ENCODE measurements at places on chromosomes 1 and 21.

DNA sequence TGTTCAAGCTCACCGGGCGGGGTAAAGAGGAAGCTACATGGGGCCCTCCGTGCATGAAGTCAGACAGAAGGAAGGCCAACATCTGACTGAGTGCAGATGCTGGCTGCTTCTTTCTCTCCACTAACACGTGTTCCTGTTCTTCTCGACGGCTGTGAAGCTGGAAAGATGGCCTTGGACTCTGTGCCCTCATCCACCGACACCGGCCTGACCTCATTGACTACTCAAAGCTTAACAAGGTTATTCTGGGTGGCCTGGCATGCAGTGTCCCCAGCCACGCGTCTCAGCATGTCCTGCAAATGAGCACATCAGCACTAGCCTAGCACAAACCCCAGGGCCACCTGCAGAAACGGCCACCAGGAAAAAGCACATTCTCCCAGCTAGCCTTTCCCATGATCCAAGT is 41.2 kb downstream of the ACTN2 start:
- no peaks in the 10 kb centered on the region for H3K4me1 ChIP-seq
- H3K36me3 ChIP-seq, result no peaks in the 10 kb centered on the region
- H3K27me3 ChIP-seq, result no peaks in the 10 kb centered on the region
- no peak for DNase-seq

DNA sequence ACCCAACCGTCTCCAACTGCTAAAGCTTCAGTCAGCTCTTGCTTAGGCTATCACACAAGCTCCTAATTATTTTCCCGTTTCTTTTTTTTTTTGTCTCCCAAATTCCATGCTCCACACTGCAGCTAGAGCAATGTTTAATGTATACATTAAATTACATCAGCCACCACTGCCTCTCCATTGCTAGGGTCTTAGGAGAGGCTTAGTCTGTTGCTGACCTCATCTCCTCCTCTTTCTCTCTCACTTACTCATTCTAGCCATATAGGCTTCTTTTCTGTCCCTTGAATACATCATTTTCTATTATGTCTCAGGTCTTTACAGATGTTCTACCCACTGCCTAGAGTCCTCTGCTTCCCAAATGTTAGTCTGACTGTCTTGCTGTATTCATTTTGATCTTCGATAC is 138.1 kb upstream of the ST6GALNAC5 start:
- H3K4me3 ChIP-seq, result no peak overlapping the region
- DNase-seq, result no peak
- no peaks in the 10 kb centered on the region for H3K4me1 ChIP-seq
- H3K27me3 ChIP-seq, result no peaks in the 10 kb centered on the region
- H3K36me3 ChIP-seq, result no peaks in the 10 kb centered on the region

GRCh38 chr1:205044741-205045140 is 1.7 kb downstream of the CNTN2 start:
- no peak for DNase-seq
- H3K36me3 ChIP-seq, result no peaks in the 10 kb centered on the region
- H3K27ac ChIP-seq, result no peak overlapping the region
- H3K27me3 ChIP-seq, result peaks cover 59% of the 10 kb centered on the region
- no peak overlapping the region for H3K4me3 ChIP-seq

- H3K36me3 ChIP-seq, result no peaks in the 10 kb centered on the region
- H3K27ac ChIP-seq, result no peak overlapping the region
- H3K4me3 ChIP-seq, result no peak overlapping the region
- H3K27me3 ChIP-seq, result no peaks in the 10 kb centered on the region
- H3K4me1 ChIP-seq, result no peaks in the 10 kb centered on the region
Measured at GRCh38 chr1:87388411-87388810, 59.7 kb downstream of the LMO4 start.

DNA sequence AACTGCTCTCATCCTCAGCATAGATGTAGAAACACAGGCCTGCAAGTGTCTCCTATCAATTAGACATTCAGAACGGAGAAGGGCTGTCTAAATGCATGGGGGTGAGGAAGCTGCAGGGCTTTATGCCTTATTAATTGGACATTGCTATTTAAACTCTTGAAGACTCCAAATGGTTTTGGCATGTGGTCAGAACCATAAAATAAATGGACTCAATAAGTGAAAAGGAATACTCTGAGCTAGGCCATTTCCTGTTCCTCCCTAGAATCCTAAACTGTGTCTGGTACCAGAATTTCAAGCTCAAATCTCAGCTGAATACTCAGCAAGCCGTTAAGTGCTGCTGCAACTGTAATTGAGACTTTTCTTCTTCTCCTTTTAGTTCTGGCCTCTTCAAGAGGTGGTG is 80.4 kb upstream of the C1orf87 start:
- no peak overlapping the region for H3K4me3 ChIP-seq
- no peak for DNase-seq
- no peaks in the 10 kb centered on the region for H3K27me3 ChIP-seq
- no peaks in the 10 kb centered on the region for H3K36me3 ChIP-seq
- no peaks in the 10 kb centered on the region for H3K4me1 ChIP-seq
- H3K27ac ChIP-seq, result no peak overlapping the region

GRCh38 chr1:3609769-3610526 is 1.4 kb downstream of the MEGF6 start:
- H3K4me1 ChIP-seq, result peaks cover 24% of the 10 kb centered on the region
- peaks cover 3% of the 10 kb centered on the region for H3K27me3 ChIP-seq
- no peak overlapping the region for H3K27ac ChIP-seq

DNA sequence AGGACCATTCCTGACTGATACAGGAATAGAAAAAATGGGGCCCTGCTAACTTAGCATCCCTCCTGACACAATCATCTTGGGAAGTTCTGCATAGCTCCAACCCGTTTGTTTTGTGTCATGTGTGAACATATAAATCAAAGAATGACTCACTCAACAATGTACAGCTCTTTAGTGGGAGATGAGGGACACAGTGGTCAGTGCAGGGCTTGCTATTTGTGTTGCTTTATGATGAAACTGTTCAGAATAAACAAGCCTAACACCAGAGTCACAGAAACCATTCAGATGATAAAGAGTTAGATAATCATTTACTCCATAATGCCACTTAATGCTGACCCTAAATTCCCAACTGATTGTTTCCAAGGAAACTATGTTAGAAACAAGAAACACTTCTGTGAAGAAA is 154.2 kb upstream of the ZNHIT6 start:
- no peaks in the 10 kb centered on the region for H3K27me3 ChIP-seq
- no peak for DNase-seq
- no peaks in the 10 kb centered on the region for H3K36me3 ChIP-seq
- no peak overlapping the region for H3K4me3 ChIP-seq
- no peak overlapping the region for H3K27ac ChIP-seq

- H3K4me1 ChIP-seq, result no peaks in the 10 kb centered on the region
- H3K27me3 ChIP-seq, result no peaks in the 10 kb centered on the region
- DNase-seq, result no peak
- H3K4me3 ChIP-seq, result no peak overlapping the region
Measured at GRCh38 chr1:155713075-155713474, 24.2 kb downstream of the DAP3 start.

GRCh38 chr1:30773722-30774358 is 16.3 kb upstream of the LAPTM5 start:
- H3K27ac ChIP-seq, result no peak overlapping the region
- H3K4me3 ChIP-seq, result no peak overlapping the region
- H3K36me3 ChIP-seq, result no peaks in the 10 kb centered on the region
- H3K27me3 ChIP-seq, result no peaks in the 10 kb centered on the region
- no peak for DNase-seq

GRCh38 chr1:27152829-27153548 is 1.9 kb downstream of the SLC9A1 start:
- H3K36me3 ChIP-seq, result no peaks in the 10 kb centered on the region
- peaks cover 75% of the 10 kb centered on the region for H3K4me1 ChIP-seq
- DNase-seq, result no peak

DNA sequence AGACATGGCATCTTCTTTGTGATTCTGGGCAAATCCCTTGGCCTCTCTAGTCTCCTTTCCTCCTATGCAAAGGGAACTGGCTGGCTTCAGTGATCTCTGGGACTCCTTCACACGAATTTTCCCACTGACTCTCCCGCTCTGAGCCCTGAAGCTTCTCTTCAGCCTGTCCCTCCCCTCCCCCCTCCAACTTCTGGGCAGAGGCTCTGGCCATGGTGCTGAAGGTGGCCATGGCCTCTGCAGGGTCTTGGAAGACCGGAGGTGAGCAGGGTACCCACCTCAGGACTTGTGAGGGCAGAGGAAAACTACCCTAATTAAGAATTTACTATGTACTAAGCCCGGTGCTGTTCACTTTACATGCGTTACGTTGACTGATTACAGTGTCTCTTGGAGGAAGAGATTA is 29.4 kb upstream of the POU3F1 start:
- H3K27me3 ChIP-seq, result no peaks in the 10 kb centered on the region
- no peak overlapping the region for H3K4me3 ChIP-seq
- no peaks in the 10 kb centered on the region for H3K36me3 ChIP-seq
- no peaks in the 10 kb centered on the region for H3K4me1 ChIP-seq
- peak; percentile 75 for DNase-seq

- H3K27me3 ChIP-seq, result no peaks in the 10 kb centered on the region
- DNase-seq, result no peak
- no peak overlapping the region for H3K27ac ChIP-seq
- peaks cover 7% of the 10 kb centered on the region for H3K4me1 ChIP-seq
- no peak overlapping the region for H3K4me3 ChIP-seq
- peaks cover 40% of the 10 kb centered on the region for H3K36me3 ChIP-seq
Measured at GRCh38 chr1:147625362-147625995, 44.8 kb downstream of the ACP6 start.

- no peaks in the 10 kb centered on the region for H3K4me1 ChIP-seq
- H3K4me3 ChIP-seq, result no peak overlapping the region
- peaks cover 27% of the 10 kb centered on the region for H3K36me3 ChIP-seq
Measured at GRCh38 chr1:30930631-30931173, 22.1 kb upstream of the SDC3 start.

- H3K27ac ChIP-seq, result peak overlapping the region; percentile 50
- H3K36me3 ChIP-seq, result no peaks in the 10 kb centered on the region
- no peaks in the 10 kb centered on the region for H3K27me3 ChIP-seq
- DNase-seq, result no peak
- H3K4me1 ChIP-seq, result peaks cover 31% of the 10 kb centered on the region
Measured at GRCh38 chr1:157155658-157156057, 17.5 kb upstream of the ETV3 start.

Measured in stomach (tissue), 19 donors.